ENCODE measurements at places on chromosomes 16 and 17. TPM values are rescaled to one million over a fixed set of nuclear protein-coding genes. Genes with fewer than 3 reads are reported as not detected.

- DNase-seq: no peak
Observed at GRCh38 chr16:86428729-86429517, 81.4 kb upstream of the FOXF1 start.

- DNase-seq: peak; percentile 51
Observed at GRCh38 chr17:48499248-48499647, 31.6 kb downstream of the HOXB1 start.

GRCh38 chr16:23807028-23807427 lies 28.8 kb upstream of the PRKCB start:
- DNase-seq: no peak

The HCRT gene
- not detected for total RNA-seq

Data from renal cortical epithelial cell (primary cell).